Activated T-cell treated with anti-CD3 and anti-CD28 coated beads for 1 hour (primary cell): ENCODE measurements at places on chromosomes 12 and 14.

DNA sequence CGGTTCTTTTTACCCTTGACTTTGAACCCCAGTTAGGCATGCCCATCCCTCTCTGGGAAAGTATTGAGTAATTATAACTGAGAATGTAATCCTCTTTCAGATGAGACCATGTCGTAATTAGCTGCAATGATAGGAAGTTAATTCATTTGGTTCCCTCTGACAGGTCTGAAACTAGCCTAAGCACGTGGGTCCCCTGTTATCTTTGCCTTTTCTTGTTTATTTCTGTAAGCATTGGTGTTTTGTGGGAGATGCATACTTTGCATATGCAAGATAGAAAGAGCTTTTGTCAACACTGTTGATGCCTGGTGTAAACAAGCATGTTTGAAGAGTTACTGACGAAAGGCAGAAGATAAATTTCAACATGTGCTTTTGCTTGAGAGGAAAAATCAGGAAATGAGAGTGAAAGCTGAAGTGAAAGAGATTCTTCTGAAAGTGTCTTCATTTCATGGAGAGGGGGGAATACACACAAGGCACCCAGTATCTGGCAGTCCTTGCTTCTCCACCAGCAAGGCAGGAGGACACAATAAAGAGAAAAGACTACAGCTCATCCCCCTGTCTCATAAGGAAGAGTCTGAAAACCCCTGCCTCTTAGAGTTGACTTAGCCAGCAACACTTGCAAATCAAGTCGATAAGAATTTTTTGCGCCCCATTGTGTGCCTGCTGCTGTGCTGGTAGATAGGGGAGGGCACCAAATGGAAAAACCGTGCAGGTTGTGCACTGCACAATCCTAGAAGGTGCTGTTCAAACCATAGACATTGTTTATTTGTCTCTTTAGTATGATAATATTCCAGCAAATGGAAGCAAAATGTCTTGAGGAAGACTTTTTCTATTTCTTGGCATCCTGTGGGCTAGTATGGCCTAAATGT is 77.8 kb downstream of the SLC24A4 start:
- no peak for DNase-seq

GRCh38 chr14:81767266-81767995 is 233.8 kb upstream of the SEL1L start:
- no peak for DNase-seq

DNA sequence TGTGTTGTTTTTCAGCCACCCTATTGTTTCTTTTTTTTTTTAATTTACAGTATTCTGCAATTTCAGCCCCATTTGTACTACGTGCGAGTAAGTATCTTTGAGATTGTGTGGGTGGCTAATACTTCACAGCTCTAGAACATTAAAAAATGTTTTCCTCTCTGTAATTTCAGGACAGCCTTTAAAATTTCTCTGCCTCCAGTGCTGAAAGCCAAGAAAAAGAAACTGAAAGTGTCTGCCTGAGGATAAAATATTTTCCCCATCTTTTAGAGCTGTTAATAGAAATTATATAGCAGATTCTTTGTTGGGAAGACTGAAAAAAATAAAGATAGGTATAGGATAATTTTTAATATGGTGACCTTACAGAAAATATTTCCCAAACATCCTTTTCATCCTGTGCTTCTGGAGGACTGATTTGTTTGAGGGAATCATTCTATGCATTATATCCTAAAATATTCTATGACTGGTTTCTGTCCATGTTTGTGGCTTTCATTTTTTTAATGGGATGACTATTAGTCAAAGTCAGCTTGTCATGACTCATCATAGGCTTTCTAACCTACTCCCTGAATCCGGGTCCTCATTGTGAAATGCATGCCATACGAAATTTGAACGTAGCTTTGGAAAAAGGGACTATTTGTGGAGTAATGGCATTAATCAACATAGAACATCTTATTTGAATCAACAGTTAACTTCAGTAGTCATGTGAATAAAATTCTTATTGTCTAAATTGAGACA is 10.8 kb upstream of the TCTN2 start:
- DNase-seq: no peak

GRCh38 chr12:77153706-77154105 is 88.3 kb upstream of the E2F7 start:
- DNase-seq: no peak

- no peak for DNase-seq
These were observed 21.1 kb downstream of the ZNF84 start for GRCh38 chr12:133058203-133059113.

DNA sequence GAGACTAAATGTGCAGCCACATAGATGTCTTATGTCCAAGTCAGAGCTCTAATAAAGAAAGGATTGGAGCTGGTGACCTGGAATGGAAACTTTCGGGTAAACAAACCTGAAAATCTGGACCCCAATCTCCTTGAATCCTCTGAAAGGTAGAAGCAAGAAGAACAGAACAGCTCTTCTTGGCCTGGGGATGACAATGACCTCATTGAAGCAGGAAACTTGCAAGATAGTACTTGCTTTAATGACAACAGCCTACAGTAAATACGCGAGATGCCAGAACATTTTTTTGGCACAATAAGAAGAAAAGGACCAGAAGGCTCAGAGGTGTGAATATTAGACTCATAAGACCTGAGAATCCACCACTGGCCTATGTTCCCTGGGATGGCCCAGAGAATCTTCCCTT is 4.1 kb upstream of the PRIMA1 start:
- DNase-seq: no peak

DNA sequence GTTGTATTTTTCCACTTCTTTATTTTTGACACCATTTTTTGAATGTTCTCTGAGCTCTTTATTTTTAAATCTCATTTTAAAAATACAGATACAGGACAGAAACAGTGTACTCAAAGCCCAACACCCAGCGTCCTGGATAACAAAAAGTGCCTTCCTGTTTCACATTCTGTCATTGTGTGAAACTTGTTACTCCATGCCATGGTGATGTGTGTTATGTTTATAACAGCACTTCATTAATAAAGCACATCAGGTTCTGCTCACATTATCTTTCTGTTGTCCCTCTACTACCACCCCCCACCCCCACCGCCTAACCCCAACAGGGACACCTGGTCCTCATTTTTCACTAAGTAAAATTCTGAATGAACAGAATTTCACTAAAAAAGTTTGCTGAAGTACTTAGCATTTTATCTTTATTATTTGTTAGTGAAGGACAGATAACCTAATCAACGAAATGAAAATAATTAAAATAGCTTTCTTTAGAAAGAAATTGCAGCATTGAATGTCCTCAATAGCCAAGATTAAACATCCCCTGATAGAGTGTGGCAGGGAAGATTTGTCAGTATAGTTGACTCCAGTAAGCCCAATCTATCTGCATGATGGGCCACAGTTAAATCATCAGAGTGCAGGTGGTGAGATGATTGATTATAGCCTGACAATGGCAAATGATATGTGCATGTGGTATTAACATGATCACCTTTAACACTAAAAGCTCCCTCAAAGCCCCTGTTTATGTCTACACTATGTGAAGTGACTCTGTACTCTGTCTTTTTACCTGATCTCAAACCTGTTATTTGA is 153.9 kb downstream of the ACSS3 start:
- DNase-seq: no peak

DNA sequence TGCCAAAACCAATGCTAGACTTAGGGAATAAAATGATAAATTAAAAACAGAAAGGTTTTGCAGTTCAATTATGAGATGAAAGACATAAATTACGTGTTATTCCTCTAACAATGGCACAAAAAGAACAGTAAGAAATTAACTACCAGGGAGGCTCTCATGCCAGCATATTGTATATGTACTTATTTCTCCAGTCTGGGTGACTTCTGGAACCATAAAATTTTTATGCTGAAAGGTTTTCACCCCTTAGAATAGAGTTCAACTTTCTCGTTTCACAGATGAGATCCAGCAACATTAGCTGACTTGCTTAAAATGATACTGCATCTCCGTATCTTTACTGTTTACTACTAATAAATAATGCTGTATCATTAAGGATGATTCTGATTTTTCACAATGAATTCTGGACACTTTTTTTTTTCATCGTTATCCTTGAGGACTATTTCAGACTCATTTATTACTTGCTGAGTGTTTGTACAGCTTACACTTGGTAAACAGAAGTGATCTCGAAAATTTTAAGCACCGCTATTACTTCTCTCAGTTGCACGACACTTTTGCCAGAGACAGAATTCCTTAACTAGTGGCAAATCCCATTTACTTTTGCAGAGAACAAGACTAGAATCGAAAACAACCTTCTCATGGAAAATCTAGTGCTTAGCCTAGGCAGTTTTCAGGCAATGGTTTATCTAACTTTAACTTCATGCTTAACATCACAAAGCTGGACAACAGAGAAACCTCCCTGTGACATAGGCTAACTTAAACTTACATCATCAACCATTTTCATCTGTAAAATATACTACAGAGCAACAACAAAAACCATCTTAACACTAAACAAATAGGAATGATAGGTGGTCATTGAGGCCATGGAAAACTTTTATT is 2.7 kb downstream of the RSRC2 start:
- no peak for DNase-seq

DNA sequence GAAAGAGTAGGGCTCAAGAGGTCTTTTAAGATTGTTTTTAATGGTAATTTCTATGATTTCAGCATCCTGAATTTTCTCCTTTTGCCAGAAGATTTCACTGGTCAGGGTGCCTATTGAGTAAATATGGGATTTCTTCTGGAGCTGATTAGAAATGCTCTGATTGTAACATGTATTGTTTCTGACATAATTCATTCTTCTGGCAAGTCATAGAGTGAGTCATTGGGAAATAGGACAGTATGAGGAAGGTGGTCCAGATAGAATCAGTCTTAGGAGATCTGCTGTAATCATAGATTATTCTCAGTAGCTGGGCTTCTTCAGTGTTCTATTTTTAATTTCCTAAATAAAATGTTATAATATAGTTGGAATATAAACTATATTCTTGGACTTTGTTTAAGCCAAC is 182.0 kb upstream of the NAV3 start:
- no peak for DNase-seq

DNA sequence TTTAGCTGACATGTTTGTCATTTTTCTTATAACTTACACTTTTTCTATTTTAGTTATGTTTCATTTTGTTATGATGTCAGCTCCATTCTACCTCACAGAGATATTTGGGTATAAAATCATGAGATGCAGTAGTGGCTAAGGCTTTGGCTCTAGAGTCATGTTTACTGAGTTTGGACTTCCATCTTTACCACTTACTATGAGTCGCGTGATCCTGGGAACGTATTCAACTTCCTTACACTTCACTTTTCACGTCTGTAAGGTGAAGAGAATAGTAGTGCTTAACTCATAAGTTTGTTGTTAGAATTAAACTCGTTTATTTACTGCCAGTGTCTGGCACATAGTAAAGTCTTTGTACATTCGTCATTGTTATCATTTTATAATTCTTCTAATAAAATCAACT is 126.3 kb downstream of the ERC1 start:
- no peak for DNase-seq

- no peak for DNase-seq
These were observed 2.8 kb downstream of the FGD6 start for GRCh38 chr12:95214466-95214865.

- DNase-seq: no peak
These were observed 153.5 kb upstream of the ATF7IP start for GRCh38 chr12:14211947-14212387.

DNA sequence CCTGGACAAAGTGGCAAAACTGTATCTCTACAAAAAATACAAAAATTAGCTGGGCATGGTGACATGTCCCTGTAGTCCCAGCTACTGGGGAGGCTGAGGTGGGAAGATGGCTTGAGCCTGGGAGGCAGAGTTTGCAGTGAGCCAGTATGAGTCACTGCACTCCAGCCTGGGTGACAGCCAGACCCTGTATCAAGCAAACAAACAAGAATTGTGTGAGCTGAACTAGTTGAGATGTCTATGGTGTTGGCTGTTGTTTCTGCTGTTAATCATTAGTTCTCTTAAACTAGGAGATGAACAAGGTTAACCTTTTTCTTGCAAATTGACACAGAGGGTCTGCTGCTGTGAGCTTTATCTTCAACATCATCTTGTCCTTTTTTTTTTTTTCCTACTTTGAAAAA is 23.6 kb downstream of the RASSF3 start:
- no peak for DNase-seq

GRCh38 chr12:119375075-119375882 is 40.8 kb downstream of the CCDC60 start:
- DNase-seq: no peak

DNA sequence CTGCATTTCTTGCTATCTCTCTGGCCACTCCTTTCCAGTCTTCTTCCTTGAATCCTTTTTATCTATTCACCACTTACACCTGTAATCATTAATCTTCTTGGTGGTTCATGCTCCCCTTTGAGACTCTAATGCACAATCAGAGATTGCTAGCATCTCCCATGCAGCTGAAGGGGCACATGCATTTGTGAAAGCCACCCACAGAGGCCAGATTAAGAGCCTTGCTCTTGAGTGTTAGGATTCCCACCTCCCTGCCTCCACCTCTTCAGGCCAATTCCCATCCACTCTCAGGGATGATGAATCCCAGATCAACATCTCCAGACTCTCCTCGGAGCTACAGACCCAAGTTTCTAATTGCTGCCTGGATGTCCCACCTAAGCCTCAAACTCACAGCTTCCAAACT is 19.4 kb upstream of the KRT18 start:
- DNase-seq: no peak

GRCh38 chr14:90381999-90382451 is 14.8 kb upstream of the CALM1 start:
- no peak for DNase-seq

DNA sequence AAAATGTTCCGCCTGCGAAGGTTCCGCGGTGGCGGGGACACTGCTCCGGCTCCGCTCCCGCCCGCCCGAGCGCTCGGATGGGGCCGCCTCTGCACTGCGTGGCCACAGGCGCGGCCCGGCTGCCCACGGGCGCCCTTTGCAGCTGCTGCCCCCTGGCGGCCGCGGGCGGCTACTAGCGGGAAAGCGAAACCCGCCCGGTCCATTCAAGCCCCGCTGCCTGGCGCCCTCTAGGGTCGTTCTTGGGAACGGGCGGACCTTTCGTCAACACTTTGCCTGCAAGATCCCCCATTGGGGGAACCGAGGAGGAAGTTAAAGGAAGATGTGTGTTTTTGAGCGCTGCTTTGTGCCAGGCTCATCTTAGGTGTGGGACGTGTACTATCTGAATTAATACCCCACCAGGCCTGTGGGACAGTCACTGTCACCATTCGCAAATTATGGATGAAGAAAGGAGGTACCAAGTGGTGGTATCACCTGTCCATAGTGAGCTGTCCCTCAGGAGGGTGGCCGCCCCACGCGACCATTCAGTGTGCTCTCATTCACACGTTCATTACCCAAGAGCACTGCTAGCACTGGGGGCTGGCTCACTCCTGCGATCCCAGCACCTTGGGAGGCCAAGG is 19.4 kb downstream of the GPR132 start:
- peak; percentile 95 for DNase-seq
